ENCODE measurements at places on chromosomes 16 and 17.

- DNase-seq = peak; percentile 59
Measured at GRCh38 chr17:8288336-8289102, at the start of gene RANGRF. RANGRF (plus strand) TSS chr17:8288670; CDS start chr17:8288789, 119 bp downstream.

- DNase-seq = no peak
Measured at GRCh38 chr16:58011652-58012051, 10.4 kb downstream of the USB1 start.

DNA sequence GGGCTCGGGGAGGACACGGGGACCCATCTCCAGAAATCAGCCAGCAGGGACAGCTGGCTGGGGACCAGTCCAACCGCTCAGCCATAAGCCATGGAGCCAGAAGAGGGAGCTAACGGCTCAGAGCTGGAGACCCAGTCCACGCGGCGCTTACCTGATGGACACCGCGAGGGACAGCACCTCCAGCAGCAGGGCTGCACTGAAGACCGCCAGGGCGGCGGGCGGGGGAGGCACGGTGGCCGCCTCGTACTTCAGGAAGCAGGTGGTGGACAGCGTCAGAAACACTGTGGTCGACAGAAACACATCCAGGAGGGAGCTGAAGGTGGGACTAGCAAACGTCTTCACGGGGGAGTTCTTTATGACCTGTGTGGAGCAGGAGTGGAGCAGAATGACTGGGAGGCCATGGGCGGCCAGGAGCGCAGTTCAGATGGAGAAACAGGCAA, 102.6 kb upstream of the CREBBP start:
- DNase-seq = peak; percentile 36

- no peak for DNase-seq
Measured at GRCh38 chr16:63890081-63890480, 1231.8 kb downstream of the CDH11 start.

- DNase-seq = peak; percentile 23
Measured at GRCh38 chr17:64608571-64608981, 53.5 kb downstream of the SMURF2 start.

DNA sequence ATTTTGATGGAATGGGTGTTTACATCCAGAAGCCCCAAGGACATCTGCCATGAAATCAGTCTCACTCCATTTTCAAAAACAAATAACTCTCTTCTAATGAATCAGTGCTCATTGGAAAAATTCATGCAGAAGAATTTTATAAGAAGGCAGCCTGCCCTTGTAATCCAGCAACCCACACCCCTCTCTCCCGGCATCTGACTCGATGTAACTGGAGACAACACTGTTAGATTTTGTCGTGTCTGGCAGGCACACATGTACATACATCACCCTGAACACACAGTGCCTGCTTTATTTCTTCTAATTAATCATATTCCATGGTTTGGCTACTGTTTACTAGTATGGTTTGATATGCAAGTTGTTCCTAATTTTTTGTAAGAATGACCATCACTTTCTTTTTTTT, 11.9 kb upstream of the PLD6 start:
- no peak for DNase-seq

- no peak for DNase-seq
Measured at GRCh38 chr17:10135539-10136257, 62.7 kb downstream of the GAS7 start.

DNA sequence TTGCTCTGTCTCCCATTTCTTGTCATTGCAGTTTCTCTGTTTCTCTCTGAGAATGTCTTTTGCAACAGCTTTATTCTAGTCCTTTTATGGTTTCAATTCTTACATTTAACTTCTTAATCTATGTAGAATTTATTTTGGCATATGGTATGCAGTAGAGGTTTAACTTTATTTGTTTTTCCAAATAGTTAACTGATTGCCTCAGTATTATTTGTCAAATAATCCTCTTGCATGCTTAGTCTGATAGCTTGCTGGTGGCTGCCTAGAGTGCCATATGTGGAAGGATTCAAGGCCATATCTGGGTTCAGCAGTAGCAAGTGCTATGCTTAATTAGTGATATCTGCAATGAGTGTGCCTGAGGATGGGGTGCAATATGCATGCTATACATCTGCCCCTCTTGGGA, 6.9 kb downstream of the SNTB2 start:
- DNase-seq = no peak

DNA sequence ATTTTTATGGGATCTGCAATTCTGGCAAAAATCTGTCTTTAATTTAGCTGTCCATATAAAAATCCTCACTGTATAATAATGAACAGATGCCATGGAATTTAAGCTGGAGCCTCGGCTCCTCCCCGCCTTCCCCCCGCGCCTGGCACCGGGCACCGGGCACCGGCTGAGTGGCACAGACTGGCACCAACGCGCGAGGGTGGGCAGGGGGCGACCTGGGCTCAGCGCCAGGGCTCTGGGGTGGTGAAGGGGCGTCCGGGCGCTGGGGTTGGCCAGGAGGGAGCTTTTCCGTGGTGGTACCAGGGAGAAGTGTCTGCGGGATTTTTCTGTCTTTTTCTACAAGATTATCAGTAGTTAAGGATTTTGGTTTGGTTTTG, 9.1 kb downstream of the NEUROD2 start:
- DNase-seq = no peak

- no peak for DNase-seq
Measured at GRCh38 chr16:8326232-8326631, 264.1 kb downstream of the TMEM114 start.

- DNase-seq = no peak
Measured at GRCh38 chr17:59669944-59670343, 37.3 kb downstream of the PTRH2 start.
